ENCODE measurements at places on chromosomes 13 and 19. TPM values are rescaled to one million over a fixed set of nuclear protein-coding genes. Genes with fewer than 3 reads are reported as not detected.

GRCh38 chr19:53294786-53295441, 27.4 kb upstream of the VN1R4 start:
- DNase-seq: no peak

DNA sequence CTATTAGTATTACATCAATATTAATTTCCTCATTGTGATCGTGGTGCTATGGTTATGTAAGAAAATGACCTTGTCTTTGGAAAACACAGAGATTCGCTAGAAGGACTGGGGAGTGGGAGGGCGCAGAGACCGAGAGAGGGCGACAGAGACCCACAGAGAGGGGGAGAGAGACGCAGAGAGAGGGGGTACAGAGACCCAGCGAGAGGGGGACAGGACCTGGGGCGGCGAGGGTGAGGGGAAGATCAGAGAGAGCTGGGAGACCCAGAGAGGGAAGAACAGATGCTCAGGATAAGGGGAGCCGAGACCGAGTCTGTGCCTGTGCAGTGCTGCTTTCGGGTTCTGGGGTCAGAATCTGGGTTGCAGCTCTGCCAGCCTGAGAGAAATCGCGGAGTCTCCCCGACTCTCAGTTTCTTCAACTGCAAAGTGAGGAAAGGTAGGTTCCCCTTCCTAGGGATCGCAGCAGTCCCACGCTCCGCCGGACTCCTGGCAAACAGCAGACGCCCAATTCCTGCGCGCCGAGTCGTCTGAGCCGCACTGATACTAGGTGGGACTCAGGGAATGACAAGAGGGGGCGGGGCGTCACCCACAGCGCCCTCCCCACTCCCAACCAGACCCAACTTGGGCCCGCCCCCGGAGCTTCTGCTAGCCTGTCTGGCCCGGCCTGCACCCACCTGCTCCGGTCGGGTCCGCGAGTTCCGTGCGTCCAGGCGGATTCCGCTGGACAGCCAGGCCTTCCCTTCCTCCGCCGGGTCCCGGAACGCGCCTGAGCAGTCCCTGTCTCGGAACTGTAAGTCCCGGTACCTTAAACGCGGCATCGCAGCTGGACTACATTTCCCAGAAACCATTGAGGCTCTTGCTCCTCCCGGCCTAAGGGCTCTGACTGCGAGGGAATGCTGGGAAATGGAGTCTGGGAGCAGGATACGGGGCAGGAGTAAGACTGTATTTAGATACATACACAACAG, 15.3 kb downstream of the IZUMO2 start:
- peak; percentile 84 for DNase-seq

DNA sequence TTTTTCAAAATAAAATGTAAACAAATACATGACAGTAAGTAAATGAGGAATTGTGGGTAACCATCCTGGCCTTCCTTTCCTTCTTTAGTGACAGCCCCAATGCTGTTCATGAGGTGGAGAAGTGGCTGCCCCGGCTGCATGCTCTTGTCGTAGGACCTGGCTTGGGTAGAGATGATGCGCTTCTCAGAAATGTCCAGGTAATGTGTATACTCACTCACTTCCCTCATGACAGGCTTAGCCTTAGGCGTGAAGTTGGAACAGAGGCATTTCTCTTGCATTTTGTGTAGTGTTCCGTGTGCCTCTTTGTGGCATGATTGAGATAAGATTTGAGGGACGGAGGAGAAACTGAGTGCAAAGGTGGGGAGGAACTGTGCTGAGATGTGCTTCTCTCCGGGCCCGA, 12.0 kb downstream of the NAXD start:
- no peak for DNase-seq

- DNase-seq: no peak
Measured at GRCh38 chr13:46495066-46495465, 57.9 kb upstream of the LRCH1 start.

DNA sequence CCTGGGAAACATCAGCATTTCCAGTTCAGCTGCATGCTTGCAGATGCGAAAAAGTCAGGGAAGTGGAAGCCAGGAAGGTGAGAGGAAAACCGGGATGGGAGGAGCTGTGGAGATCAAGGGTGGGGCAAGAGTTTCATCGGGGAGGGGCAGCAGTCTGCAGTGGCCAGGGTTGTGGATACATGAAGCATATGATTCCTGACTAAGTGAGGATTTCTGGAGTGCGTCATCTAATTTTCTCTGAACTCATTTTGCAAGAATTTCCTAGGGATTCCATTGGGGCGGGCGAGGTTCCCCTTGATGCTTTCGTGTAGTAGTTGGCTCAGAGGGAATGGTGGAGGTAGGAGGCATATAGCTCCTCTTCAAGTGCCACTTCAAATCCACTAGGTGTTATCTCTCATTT, 344.1 kb upstream of the TMTC4 start:
- DNase-seq: no peak

GRCh38 chr13:114315074-114315785, 927 bp downstream of the CHAMP1 start:
- no peak for DNase-seq

GRCh38 chr19:18649371-18650020, 12.7 kb downstream of the KLHL26 start:
- DNase-seq: no peak

- DNase-seq: no peak
Measured at GRCh38 chr13:31221057-31221456, 21.3 kb downstream of the B3GLCT start.

GRCh38 chr19:3725640-3726310, 17.6 kb downstream of the TJP3 start:
- no peak for DNase-seq

DNA sequence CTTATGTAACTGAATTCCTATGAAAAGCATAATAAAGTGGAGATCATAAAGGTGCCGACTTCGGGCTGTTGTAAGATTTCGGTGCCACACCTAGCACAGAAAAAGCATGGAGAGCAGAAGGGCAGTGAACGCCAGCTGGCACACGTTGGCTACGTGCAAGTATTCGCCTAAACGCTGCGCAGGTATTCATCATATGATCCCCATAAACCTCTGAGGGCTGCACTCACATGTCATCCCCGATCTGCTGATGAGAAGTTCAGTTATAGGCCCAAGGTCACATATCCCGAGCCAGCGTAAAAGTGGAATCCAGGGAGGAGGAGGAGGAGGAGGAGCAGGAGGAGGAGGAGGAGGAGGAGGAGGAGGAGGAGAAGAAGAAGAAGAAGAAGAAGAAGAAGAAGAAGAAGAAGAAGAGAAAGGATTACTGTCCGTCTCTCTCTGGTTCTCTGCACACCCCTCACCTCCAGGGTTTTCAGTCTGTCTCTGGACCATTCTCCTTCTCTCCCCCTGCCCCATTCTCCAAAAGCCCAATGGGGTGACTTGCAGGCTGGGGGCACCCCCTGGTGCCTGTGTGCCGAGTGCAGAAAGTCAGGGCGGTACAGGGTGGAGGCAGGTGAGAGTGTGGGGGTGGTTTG, 18.6 kb upstream of the CYP2S1 start:
- DNase-seq: no peak

GRCh38 chr19:15025217-15025616, 24.1 kb upstream of the CASP14 start:
- DNase-seq: no peak

- no peak for DNase-seq
Measured at GRCh38 chr19:17615889-17616685, 60.6 kb downstream of the COLGALT1 start.

GRCh38 chr19:54114340-54115108, 933 bp downstream of the TFPT start:
- peak; percentile 86 for DNase-seq

GRCh38 chr19:33763633-33764371, 32.9 kb upstream of the KCTD15 start:
- DNase-seq: no peak

DNA sequence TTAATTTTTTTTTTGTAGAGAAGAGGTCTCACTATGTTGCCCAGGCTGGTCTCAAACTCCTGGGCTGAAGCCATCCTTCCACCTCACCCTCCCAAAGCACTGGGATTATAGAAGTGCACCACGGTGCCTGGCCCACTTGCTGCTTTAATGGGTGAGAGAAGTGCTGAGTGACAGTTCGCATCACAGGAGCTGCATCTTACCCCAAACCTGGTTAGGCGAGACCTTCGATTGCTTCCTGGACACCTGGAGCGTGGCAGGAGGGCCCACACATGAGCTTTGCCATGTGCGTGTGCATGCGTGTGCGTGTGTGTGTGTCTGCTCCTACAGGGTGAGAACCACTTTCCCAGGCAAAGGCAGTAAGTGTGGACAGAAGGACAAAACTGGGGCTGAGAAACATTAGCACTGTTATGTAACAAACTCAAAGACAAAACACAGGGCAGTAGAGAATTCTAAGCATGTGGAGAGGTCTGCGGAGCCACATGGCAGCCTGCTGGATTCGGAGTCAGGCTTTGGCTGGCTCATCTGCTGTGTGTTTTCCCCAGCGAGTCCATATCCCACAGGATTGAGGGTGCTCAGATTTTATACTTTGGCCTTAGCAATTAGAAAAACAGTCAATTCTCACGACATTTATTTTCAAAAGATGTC, 11.7 kb upstream of the MTIF3 start:
- no peak for DNase-seq

GRCh38 chr13:22925881-22926747, 254.7 kb upstream of the SGCG start:
- peak; percentile 90 for DNase-seq

DNA sequence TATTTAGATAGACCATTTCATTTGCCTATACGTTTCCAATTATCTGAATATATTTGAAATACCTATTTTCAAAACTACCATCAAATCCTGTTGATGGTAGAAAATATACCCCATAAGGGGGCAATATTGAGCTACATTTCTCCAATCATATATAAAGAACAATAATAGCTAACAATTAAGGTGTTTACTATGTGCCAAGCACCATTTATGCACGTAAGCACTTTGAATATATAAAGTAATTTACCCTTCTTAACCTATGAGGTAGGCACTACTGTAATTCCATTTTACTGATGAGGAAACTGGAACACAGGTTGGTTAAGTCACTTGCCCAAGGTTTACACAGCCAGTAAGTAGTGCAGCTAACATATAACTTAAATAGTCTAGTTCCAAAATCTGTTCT, 79.2 kb downstream of the UBL3 start:
- no peak for DNase-seq

- no peak for DNase-seq
Measured at GRCh38 chr19:7539827-7540425, 4.4 kb downstream of the PNPLA6 start.

DNA sequence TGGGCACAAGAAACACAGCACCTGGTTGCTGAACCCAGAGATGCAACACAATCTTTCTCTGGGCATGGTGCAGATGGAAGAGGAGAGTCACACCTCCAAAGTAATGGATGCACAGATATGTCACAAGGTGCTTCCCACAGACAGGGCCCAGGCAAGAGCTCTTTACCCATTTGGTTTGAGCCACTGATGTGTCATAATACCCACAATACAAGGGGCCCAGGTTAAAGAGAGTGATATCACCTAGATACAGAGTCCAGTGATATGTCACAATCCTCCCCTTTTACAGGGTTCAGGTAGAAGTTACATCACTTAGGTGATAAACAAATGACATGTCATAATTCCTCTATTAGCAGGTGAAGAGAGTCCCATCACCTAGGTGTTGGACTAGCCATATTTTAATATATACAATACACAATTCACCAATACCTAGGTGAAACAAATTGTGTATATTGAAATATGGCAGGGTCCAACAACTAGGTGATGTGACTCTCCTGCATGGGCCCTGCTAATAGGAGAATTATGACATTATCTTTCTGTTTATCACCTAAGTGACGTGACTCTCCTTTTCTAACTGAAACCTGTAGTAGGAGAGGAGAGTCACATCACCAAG, 5.6 kb upstream of the ZNF43 start:
- DNase-seq: no peak

- no peak for DNase-seq
Measured at GRCh38 chr19:2775556-2776430, 7.3 kb downstream of the SGTA start.

DNA sequence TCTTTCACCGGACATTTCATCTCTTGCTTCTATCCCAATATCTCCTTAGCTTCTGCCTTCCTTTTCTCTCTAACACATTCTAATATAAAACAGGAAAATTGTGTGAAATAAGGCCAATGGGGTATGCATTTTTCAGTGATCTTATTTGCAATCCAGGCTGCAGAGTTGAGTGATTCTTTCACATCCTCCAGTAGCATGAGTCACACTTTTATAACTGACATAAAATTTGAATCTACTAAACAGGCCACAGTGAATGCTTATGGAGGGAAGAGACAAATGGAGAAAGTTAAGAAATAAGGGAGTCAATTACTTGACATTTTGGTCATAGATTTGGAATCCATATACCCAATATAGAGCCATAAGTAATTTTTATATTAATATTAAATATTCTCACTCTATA, 1037.0 kb upstream of the SPRY2 start:
- no peak for DNase-seq

The DAPK3 gene
- total RNA-seq: 70.7 TPM

The CD70 gene
- 0.42 TPM for total RNA-seq

The PTPRH gene
- total RNA-seq: 0.20 TPM

The WDR87 gene
- total RNA-seq: not detected

The IL17D gene
- 3.6 TPM for total RNA-seq

Data from left lung (tissue), 14 donors.